ENCODE measurements at places on chromosomes 4 and X. TPM values are rescaled to one million over a fixed set of nuclear protein-coding genes. Genes with fewer than 3 reads are reported as not detected.

GRCh38 chr4:144599621-144600020 lies 46.3 kb upstream of the HHIP start:
- H3K36me3 ChIP-seq, result no peaks in the 10 kb centered on the region
- no peak for DNase-seq
- H3K27ac ChIP-seq, result no peak overlapping the region
- no peak overlapping the region for H3K4me3 ChIP-seq
- no peaks in the 10 kb centered on the region for H3K27me3 ChIP-seq

DNA sequence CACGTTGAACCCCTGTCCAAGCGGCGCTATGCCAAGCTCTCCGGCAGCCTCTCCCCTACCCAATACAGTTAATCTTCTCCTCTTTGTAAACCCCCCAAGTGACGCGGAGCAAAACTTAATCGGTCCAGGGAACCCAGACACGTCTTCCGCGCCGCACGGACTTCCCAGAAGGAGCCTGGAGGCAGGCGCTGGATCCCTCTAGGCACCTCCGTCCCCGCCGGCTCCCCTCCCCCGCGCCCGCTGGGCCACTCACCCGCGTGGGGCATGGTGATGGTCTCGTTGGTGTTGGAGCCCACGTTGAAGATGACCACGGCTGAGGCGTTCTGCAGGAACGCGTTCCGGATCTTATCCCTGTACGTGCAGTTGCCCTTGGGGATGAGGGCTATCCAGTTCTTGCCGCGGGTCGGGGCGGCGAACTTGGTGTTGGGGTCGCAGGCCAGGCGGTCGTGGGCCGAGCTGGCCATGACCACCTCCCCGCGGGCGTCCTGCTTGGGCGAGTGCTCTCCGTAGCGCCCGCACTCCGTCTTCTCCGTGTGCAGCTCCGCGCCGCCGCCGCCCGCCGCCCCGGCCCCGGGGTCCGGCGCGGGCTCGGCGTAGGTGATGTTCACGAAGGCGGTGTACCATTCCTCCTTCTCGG lies 1.1 kb downstream of the RNF150 start:
- H3K27ac ChIP-seq, result peak overlapping the region; percentile 79
- no peaks in the 10 kb centered on the region for H3K27me3 ChIP-seq
- DNase-seq, result peak; percentile 51
- peak overlapping the region; percentile 79 for H3K4me3 ChIP-seq

GRCh38 chr4:144894573-144894972 lies 203.4 kb downstream of the ANAPC10 start:
- H3K4me3 ChIP-seq, result no peak overlapping the region
- H3K27ac ChIP-seq, result no peak overlapping the region
- H3K27me3 ChIP-seq, result no peaks in the 10 kb centered on the region
- no peaks in the 10 kb centered on the region for H3K4me1 ChIP-seq
- no peaks in the 10 kb centered on the region for H3K36me3 ChIP-seq

GRCh38 chr4:123622572-123622971 lies 226.0 kb downstream of the SPRY1 start:
- H3K27ac ChIP-seq, result no peak overlapping the region
- H3K4me1 ChIP-seq, result no peaks in the 10 kb centered on the region
- no peak overlapping the region for H3K4me3 ChIP-seq

GRCh38 chr4:20195071-20195885 lies 56.4 kb upstream of the SLIT2 start:
- no peak overlapping the region for H3K27ac ChIP-seq
- no peak for DNase-seq
- H3K4me3 ChIP-seq, result no peak overlapping the region
- H3K4me1 ChIP-seq, result no peaks in the 10 kb centered on the region
- H3K27me3 ChIP-seq, result no peaks in the 10 kb centered on the region
- no peaks in the 10 kb centered on the region for H3K36me3 ChIP-seq

GRCh38 chrX:116436358-116436816 lies at the start of gene SLC6A14:
SLC6A14 (plus strand) TSS chrX:116436606; CDS start chrX:116436710, 104 bp downstream.
- peak within 1 kb of the TSS; percentile 53 for H3K27ac ChIP-seq
- no peaks in the 10 kb centered on the region for H3K4me1 ChIP-seq
- H3K36me3 ChIP-seq, result no peaks in the 10 kb centered on the region
- H3K4me3 ChIP-seq, result peak within 1 kb of the TSS; percentile 29
- no peaks in the 10 kb centered on the region for H3K27me3 ChIP-seq
- no peak for DNase-seq

DNA sequence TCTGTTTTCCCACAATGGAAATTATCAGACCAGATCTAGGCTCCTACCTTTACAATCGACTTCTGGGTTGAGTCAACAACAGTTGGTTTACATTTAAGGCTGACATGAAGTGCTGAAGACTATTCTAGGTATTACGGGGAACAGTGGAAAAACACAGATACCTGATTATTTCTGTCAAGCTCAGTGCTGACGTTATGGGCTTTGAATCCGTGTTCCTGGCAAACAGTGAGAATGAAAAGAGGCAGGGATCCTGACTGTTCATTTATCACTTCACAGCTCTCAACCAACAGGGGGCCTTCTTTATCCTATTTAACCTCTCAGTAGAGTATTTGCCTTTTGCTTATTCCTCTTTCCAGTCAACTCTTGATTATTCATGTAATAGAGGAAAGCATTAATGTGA lies 43.1 kb downstream of the TMEM164 start:
- H3K27me3 ChIP-seq, result no peaks in the 10 kb centered on the region
- H3K36me3 ChIP-seq, result no peaks in the 10 kb centered on the region
- H3K4me3 ChIP-seq, result no peak overlapping the region
- DNase-seq, result no peak
- no peaks in the 10 kb centered on the region for H3K4me1 ChIP-seq

DNA sequence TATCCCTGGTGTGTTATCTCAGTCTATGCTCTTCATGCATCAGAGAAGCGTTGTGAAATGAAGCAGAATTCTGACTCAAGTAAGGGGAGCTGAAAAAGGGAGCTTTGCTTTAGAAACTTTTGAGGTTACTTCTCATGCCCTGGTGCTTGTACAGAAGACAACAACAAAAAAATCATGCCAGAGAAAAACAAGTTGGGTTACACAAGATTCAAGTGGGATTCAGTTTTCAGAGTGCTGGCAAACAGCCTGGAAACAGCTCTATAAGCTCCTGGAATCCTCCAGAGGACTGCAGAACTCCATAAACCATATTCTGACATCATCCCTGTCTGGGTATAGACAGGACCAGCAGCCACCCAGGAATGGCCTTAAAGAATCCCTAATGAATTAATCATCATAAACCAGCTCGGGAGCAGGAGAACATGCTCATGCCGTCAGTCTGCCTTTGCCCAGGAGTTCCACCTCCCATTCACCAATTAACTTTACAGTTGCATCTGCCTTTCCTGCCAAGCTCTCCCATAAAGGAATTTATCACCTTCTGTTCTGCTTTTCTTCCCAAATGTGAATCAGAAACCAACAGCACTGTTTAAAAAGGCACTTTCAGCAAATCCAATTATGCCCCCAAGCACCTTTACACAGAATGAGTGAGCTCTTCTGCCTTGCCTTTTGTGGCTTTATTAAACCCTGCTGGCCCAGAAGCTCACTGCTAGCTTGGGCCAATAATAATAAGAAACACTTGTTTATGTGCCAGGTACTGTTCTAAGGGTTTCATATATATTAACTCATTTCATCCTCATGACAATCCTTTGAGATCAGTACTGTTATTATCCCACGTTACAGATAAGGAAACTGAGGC lies 54.5 kb upstream of the FBXW7 start:
- no peaks in the 10 kb centered on the region for H3K27me3 ChIP-seq
- peak overlapping the region; percentile 88 for H3K27ac ChIP-seq

GRCh38 chrX:1502241-1502640 lies 34.7 kb downstream of the P2RY8 start:
- H3K4me1 ChIP-seq, result no peaks in the 10 kb centered on the region
- H3K27me3 ChIP-seq, result no peaks in the 10 kb centered on the region
- H3K4me3 ChIP-seq, result no peak overlapping the region
- DNase-seq, result no peak

DNA sequence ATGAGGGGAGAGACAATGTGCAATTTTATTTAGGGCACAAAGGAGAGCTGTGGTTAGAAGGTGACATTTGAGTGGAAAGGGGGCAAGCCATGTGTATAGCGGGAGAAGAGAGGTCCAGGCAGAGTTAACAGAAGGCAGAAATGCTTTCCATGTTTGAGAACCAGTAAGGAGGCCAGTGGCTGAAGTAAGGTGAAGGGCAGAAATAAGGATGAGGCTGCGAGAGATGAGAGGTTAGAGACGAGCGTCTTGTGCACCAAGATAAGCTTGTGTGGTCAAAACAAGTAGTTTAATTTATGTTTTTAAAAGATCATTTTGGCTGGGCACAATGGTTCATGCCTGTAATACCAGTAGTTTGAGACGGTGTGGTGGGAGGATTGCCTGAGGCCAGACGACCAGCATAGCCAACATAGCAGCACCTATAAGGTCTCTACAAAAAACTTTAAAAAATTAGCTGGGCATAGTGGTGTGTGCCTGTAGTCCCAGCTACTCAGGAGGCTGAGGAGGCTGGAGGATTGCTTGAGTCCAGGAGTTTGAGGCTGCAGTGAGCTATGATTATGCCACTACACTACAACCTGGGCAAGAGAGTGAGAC lies 8.5 kb downstream of the HTT start:
- no peak for DNase-seq
- no peaks in the 10 kb centered on the region for H3K36me3 ChIP-seq
- no peak overlapping the region for H3K4me3 ChIP-seq

DNA sequence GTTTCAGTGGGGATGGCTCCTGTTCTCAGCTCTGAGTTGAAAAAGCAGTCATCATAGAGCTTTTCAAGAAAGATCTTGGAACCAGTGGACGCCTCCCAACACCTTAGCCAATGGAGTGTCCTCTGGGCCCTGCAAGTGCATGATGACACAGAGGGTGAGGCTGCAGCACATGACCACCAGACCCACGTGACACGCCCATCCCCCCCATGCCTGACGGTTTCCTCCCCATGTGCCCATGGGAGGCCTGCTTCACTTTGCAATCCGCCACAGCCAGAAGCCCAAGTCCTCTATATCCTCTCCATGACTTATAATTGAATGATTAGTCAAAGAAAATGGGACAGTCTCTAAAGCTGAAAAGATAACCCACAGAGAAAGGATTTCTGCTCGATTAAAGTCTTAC lies 187.0 kb downstream of the AFAP1 start:
- H3K4me1 ChIP-seq, result no peaks in the 10 kb centered on the region
- no peak overlapping the region for H3K27ac ChIP-seq
- H3K36me3 ChIP-seq, result no peaks in the 10 kb centered on the region
- no peaks in the 10 kb centered on the region for H3K27me3 ChIP-seq

GRCh38 chr4:148067301-148067916 lies 335.5 kb downstream of the ARHGAP10 start:
- H3K4me3 ChIP-seq, result no peak overlapping the region
- no peaks in the 10 kb centered on the region for H3K27me3 ChIP-seq
- no peak overlapping the region for H3K27ac ChIP-seq
- H3K36me3 ChIP-seq, result no peaks in the 10 kb centered on the region
- no peak for DNase-seq

DNA sequence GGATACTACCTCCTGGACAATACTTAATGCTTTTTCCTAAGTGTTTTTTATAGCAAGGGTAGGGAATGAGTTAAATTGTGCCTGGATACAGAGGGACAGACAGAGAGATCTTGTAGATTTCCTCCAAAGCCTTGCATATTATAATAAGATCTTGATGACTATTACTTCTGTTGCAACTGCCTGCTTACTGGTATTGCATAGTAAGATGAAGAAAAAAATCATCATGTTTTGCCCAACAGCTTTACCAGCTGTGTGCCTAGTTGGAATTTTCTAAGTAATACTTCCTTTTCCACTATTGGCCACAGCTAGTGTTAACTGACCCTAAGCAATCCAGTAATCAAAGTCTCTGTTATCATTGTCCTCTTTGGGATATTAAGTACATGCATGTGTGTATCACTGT lies 139.0 kb downstream of the DCK start:
- H3K27ac ChIP-seq, result no peak overlapping the region
- DNase-seq, result no peak
- H3K4me1 ChIP-seq, result no peaks in the 10 kb centered on the region
- H3K36me3 ChIP-seq, result no peaks in the 10 kb centered on the region
- H3K4me3 ChIP-seq, result no peak overlapping the region

DNA sequence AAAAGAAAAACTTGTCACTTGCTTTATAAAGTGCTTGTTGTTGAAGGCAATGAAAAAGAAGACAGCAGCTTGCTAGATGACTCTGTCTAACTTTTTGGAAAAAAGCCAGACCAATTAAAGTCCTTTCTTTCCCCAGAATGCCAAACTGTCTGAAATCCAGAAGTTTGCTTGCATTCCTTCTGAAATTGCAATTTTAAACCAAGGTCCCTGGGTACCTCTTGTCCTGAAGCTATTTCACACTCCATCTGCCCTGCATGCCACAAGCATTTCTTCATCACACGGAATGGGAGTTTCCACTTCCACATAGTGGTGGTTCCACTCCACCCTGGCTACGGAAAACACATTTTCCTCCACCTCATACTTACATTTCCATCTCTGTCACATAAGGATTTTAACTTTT lies 101.0 kb downstream of the PAPSS1 start:
- H3K36me3 ChIP-seq, result no peaks in the 10 kb centered on the region
- H3K4me3 ChIP-seq, result no peak overlapping the region

GNRHR gene
- not detected for total RNA-seq

SMIM31 gene
- total RNA-seq, result not detected

ARHGEF6 gene
- total RNA-seq, result 43.6 TPM

ODAPH gene
- total RNA-seq, result not detected

PGAM4 gene
- total RNA-seq, result not detected

MAGEE2 gene
- not detected for total RNA-seq

CACNA1F gene
- total RNA-seq, result 1.8 TPM

SEPTIN11 gene
- total RNA-seq, result 329 TPM

RHOXF1 gene
- total RNA-seq, result not detected

GAGE12H gene
- not detected for total RNA-seq

LEF1 gene
- total RNA-seq, result 7.2 TPM
